ENCODE measurements at places on chromosomes 6 and 20.

DNA sequence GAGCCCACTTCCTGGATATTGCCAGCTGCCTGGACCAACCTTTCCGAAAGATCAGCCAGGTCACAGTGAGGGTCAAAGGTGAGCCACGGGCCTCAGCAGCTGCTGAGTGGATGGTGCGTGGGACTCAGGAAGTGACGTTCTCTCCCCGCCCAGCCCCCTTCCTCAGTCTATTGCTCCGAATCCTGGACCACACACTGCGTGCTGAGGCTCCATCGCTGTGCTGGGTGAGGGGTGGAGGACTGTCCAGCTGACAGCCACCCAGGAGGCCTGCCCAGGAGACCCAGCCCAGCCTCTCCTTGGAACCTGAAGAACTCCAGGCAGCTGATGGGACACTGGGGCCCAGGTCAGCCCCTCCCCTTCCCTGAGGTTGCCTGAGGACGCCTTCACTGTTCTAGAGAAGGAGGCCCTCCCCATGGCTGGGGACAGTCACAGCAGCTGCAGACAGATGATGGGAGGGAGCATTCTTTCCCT lies 94.4 kb upstream of the CD93 start:
- no peak for DNase-seq

DNA sequence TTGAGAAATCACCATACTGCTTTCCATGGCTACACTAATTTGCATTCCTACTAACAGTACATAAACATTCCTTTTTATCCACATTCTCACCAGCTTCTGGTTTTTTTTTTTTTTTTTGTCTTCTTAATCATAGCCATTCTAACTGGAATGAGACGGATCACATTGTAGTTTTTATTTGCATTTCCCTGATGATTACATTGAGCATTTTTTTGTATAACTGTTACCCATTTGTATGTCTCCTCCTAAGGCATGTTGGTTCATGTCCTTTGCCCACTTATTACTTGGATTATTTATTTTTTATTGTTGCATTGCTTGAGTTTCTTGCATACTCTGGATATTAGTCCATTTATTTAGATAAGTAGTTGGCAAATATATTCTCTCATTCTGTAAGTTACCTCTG lies 258.0 kb downstream of the MEI4 start:
- DNase-seq, result no peak

DNA sequence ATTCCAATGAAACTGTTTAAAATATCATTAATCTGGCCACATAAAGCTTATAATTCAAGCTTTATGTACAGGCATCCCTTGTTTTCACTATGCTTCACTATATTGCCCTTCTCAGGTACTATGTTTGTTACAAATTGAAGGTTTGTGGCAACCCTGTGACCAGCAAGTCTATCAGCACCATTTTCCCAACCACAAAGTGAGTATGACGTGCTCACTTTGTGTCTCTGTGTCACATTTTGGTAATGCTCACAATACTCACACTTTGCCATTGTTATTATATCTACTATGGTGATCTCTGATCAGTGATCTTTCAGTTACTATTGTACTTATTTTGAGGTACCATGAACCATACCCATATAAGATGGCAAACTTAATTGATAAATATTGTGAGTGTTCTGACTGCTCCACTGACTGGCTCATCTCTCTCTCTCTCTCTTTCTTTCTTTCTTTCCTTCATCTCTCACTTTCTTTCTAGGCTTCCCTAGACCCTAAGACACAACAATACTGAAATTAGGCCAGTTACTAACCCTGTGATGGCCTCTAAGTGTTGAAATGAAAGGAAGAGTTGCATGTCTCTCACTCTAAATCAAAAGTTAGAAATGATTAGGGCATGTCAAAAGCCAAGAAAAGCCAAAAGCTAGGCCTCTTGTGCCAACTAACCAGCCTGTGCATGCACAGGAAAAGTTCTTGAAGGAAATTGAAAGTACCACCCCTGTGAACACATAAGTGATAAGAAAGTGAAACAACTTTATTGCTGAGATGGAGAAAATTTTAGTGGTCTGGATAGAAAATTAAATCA lies 227.9 kb downstream of the BCAS1 start:
- DNase-seq, result no peak

- DNase-seq, result no peak
Observed at GRCh38 chr20:725491-725890, 42.8 kb downstream of the SLC52A3 start.

GRCh38 chr6:52616059-52616690 lies 39.3 kb upstream of the TRAM2 start:
- no peak for DNase-seq

DNA sequence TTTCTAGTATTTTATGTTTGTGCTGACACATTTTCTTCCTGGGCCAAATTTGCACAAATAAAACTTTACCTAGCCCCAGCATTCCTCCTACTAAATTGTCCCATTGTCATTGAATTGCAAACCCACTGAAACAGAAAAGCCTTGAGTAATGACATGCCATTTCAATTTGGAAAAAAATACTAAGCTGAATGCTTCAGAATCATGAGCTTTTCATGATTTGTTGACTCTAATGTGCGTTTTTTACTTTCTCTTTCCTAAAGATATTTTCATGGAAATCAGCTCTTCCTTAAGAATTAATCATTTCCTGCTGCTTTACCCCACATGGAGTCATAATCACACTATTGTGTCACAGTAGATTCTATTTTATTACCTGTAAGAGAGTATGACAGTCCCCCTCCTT lies 47.4 kb downstream of the TRDN start:
- DNase-seq, result no peak

GRCh38 chr20:63962426-63963347 lies 6.5 kb upstream of the UCKL1 start:
- DNase-seq, result no peak

Measured in NCI-H1048 (cell line).